Activated T-cell treated with anti-CD3 and anti-CD28 coated beads, Interleukin-2, amount 50 U/mL, for 48 hours (primary cell): ENCODE measurements at places on chromosomes 6 and 20.

DNA sequence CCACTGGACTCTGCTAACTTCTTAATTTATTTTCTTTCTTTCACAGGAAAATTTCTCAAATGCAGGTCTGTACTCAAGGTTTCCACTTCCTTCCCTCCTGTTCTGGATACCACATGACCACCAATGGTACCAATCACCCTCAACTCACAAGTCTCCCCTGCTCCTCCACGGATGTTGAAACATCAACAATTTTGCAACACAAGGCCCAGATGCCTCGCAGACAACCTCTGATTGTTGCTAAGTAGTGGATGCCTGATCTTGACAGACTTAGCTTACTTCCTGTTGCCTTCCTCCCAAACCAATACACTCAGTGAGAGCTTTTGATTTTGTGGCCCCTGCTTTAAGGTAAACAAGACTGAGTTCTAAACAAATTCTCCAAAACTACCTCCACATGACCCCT lies 146.6 kb downstream of the FRK start:
- DNase-seq: no peak

DNA sequence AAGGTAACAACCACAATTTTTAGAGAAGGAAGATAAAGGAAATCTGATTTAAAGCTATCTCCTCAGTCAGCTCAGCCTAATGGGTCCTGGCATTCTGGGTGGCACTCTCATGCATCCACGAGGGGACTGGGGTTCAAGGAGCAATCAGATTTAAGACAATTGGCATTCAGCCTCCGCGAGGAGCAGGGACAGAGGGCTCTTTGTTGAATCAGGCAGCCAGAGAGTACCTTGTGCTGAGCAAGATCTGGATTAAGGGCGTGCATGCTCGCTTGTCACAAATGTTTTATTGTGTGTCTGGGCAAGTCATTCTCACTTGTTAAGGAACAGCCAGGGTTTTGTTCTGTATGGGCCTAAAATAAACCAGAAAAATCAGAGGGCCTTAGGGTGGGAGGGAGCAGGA lies 475.3 kb upstream of the NRSN1 start:
- DNase-seq: no peak

DNA sequence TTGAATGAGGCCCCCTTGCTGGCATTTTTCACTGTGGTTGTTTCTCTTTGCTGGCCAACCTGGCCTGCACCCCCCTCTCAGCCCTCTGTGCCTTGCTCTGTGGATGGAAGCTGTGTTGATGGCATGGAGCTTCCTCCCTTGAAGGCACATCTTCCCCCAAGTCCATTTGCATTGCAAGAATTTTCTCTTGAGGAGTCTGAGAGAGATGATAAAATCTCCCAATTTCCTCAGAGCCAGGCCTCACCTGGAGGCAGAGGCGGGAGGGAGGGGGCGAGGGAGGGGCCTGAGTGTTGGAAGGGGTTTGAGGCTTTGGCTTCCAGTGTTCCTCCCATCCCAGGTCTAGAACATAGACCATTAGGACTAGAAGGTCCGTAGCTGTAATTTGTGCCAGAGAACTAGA lies 175.1 kb downstream of the SCP2D1 start:
- no peak for DNase-seq

- no peak for DNase-seq
Measured at GRCh38 chr6:31829633-31830283, 2.2 kb downstream of the HSPA1B start.

DNA sequence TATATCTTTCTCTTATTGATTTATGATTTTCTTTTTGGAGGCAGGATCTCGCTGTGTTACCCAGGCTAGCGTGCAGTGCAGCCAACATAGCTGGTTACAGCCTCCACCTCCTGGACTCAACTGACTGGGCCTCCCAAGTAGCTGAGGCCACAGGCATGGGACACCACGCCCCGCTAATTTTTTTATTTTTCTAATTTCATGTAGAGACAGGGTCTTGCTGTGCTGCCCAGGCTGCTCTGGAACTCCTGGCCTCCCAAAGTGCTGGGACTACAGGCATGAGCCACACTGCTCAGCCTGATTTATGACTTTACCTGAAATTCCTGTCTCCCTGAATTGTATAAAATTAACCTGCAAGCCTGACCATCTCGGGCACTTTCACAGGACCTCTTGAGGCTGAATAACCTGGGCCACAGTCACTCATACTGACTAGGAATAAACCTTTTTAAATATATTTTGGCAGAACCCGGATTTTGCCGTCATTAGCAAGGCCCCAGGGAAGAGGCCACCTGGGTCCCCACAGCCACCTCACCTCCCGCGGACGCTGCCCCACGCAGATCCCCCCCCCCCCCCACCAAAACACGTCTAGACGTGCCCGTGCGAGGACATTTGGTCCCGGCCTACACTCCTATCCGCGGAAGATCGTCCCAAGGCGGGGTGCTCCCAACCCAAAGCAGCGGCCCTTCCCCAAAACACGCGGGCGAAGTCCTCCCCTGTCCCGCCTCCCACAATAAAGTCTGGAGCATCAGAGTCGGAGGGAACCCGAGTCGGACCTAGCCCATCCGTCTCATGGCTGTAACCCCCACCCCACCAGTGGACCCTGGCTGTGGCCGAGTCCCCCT lies 902 bp downstream of the ZNF337 start:
- no peak for DNase-seq

GRCh38 chr6:166101819-166102419 lies 65.7 kb downstream of the TBXT start:
- DNase-seq: no peak

GRCh38 chr20:38770546-38770945 lies 22.3 kb downstream of the ACTR5 start:
- no peak for DNase-seq

DNA sequence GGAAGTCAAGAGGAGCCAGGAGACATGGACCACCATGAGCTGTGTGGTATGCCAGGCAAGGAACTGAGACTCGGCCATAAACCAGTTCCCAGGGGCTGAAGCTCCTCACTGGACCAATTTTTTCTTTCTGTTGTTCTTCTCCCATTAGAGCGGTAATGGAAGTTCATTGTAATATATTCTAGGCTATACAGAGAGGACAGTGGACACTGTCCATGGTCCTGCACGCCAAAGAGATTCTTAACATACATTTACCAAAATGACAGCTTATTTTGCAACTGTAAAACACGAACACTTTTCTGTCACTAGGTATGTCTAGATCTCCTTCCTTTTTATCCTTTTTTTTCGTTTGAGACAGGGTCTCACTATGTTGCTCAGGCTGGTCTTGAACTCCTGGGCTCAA lies 13.1 kb upstream of the DSN1 start:
- no peak for DNase-seq

DNA sequence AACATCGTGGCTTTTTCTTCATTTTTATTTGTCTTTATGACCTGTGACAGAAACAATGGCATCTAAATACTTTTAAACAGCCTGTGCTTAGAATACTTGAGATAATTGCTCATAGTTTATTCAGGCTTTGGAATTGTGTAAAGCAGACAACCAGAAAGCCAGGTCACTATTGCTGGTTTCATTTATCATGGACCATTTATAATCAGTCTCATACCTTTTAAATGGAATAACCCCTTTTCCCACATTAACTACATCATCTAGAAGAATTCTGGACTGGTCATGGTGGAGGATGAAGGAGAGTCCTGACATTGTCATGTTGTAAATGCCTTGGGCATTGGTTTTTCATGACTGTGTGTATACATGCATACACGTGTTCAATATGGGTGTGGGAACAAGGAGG lies 661.5 kb downstream of the EPM2A start:
- DNase-seq: no peak

DNA sequence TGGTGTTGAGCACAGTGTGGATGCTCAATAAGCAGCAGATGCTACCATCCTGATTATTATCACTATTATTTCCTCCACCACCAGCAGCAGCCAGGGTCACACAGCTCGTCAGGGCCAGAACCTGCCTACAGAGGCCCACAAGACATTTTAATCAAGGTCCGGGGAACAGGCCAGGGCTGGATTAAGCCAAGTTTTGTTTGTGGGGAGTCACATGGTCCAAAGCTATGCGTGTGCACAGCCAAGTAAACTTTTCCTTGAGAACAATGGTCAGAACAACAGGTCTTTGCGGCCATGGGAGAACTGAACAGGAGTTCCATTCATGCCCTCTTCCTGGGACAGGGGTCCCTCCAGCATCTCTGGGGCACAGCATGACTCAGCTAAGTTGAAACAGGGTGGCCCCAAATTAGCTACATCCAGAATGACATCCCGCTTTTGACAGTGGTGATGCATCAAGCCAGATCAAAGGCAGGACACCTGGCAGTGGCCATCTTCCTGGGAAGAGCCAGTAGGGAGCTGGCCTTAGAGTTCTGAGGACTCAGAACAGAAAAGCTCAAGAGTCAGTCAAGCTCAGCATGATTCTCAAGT lies 11.7 kb downstream of the SNTA1 start:
- no peak for DNase-seq

GRCh38 chr6:161439093-161439492 lies 165.2 kb upstream of the AGPAT4 start:
- no peak for DNase-seq

- no peak for DNase-seq
Measured at GRCh38 chr6:53868626-53869025, 73.8 kb downstream of the LRRC1 start.

DNA sequence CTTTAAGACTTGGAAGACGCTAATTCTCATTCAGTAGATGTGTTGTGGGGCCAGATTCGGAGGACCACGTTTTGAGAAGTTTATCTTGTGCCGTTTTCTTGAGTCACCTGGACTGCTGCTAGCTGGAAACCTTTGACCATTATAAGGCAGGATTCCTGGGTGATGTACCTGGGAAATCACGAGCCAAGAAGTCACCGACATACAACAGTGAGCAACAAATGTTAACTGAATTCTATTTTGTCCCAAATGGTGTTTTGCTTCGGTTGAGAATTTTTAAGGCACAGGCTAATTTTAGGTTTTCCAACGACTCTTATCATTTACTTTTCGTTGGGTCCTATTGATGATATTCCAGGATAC lies 93.4 kb upstream of the BTN3A2 start:
- no peak for DNase-seq

DNA sequence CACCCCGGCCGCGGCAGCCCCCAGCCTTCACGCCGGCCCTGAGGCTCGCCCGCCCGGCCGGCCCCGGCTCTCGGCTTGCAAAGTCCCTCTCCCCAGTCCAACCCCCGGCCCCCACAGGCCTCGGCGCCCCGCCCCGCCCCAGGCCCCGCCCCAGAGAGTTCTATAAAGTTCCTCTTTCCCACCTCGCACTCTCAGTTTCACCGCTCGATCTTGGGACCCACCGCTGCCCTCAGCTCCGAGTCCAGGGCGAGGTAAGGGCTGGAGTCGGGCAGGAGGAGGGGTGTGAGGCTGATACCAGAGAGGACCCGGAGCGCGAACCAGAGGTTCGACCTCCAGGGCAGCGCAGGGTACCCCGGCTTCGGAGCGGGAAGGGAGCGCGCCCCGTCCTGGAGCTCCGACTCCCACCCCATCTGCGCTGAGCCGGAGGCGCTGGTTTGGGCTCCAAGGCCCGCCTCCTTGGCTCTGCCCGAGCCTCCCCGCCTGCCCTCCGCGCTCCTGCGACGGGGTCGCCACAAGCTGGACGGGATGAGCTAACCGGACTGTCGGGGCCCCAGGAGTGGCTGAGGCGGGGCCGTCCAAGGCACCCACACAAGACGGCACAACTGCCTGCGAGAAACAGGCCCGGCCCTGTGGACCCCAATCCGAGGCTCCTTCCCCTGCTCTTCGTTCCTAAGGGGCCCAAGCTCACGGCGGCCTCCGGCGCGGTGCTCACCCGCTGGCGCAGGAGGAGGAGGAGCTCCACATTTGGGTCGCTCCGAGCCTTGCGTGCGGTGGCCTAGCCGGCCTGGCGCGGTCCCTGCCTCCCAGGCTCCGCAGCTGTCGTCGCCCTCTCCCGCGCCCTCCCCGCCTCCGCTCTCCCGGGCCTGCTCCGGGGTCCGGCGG lies at the start of gene IRF4:
IRF4 (plus strand) TSS at position 194 of the 882 bp plus-strand sequence. CDS start 1,401 bp downstream, outside the sequence.
- DNase-seq: peak; percentile 87

DNA sequence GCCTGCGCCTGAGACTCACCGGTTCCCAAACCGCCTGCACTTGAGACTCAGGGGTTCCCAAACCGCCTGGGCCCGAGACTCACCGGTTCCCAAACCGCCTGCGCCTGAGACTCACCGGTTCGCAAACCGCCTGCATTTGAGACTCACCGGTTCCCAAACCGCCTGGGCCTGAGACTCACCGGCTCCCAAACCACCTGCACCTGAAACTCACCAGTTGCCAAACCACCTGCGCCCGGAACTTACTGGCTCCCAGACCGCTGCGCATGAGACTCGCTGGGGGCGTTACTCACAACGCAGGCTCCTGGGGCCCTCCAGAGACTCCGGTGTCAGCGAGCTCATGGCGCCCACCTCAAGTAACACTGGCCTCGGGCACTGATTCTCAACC lies 90.2 kb downstream of the DACT2 start:
- DNase-seq: no peak

- no peak for DNase-seq
Measured at GRCh38 chr6:139990026-139990686, 615.7 kb upstream of the CITED2 start.

- no peak for DNase-seq
Measured at GRCh38 chr6:169289619-169290339, 36.1 kb upstream of the THBS2 start.

- no peak for DNase-seq
Measured at GRCh38 chr6:84583784-84584183, 180.6 kb downstream of the TBX18 start.

DNA sequence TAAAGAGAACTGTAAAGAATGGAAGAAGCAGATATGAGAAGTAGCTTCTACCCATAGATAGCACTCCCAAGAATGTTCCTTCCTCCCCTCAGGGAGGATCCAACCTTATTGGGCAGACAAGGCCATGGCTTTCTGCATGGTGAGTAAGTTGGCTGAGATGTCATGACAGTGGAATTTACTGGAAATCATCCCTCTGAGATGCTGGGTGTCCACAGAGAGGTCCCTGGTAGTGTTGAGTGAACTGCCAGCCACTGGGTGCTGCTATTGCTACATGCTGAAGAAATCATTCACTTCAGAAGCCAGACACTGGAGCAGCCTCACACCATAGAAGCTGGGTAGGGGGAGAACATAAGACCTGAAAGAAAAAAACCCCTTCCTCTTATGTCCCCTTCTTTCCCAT lies 46.4 kb upstream of the FERMT1 start:
- no peak for DNase-seq

GRCh38 chr6:166474721-166475565 lies 92.2 kb upstream of the MPC1 start:
- DNase-seq: no peak

- DNase-seq: no peak
Measured at GRCh38 chr6:64270083-64270482, 634.5 kb downstream of the PHF3 start.

- no peak for DNase-seq
Measured at GRCh38 chr20:53960579-53961272, 109.7 kb downstream of the BCAS1 start.

DNA sequence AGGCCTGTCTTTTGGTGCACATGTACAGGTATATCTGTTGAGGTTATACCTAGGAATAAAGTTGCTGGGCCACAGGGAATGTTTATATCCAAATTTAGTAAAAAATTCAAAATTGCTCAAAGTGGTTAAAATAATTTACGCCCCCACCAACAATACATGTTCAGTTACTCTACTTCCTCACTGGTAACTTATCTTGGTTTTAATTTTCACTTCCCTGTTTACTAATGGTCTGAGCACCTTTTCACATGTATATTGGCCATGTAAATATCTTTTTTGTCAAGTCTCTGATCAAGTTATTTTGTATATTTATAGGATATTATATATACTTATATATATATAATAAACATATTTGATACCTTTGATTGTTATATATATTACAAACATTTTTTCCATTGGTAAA lies 9.7 kb downstream of the PDE7B start:
- no peak for DNase-seq

GRCh38 chr6:37868447-37868825 lies 48.9 kb downstream of the ZFAND3 start:
- peak; percentile 50 for DNase-seq

GRCh38 chr6:34196116-34196832 lies 40.4 kb upstream of the HMGA1 start:
- peak; percentile 95 for DNase-seq

- peak; percentile 21 for DNase-seq
Measured at GRCh38 chr20:54475334-54476168, at the start of gene DOK5. TSS of gene DOK5 (plus strand) at chr20:54475593. CDS start at chr20:54475947, 354 bp downstream.
